NCI-H1048 (cell line): ENCODE measurements at places on chromosomes 4 and X.

GRCh38 chr4:22410645-22411247, 105.1 kb downstream of the ADGRA3 start:
- DNase-seq, result no peak

- DNase-seq, result no peak
Observed at GRCh38 chr4:112637552-112637866, 566 bp downstream of the LARP7 start.

DNA sequence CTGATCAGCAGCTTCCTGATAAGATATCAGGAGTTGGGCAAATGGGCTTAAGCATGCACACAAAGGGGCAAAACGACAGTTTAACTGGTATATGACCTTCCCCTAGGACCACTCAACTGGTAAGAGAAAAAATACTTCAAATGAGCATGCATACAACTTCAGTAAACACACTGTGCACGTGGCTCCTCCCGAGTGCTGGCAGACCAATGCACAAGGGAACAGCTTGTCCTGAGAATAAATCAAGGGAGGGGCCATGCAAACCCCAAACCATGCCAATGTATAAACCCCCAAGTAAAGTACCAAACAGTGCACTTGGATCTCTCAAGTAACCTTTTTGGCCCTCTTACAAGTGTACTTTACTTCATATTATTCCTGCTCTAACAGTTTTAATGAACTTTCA, 293.3 kb upstream of the TBX22 start:
- no peak for DNase-seq

DNA sequence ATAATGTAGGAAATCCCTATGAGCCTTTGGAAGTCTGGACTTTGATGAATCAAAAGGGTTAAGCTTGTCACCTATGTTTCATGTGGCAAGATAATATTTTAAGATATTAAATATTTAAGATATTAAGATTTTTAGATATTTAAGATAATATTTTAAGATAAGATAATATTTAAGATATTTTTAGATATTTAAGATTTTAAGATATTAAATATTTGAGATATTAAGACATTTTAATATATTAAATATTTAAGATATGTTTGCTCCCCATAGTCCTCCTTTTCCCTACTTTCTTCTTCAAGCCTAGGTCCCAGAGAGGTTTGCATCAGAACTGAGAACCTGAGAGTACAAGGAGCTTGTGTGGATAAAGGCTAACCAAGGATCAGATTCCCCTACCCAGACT, 478.4 kb upstream of the IGFBP7 start:
- DNase-seq, result no peak

GRCh38 chrX:11269006-11269405, 24.2 kb upstream of the AMELX start:
- no peak for DNase-seq

DNA sequence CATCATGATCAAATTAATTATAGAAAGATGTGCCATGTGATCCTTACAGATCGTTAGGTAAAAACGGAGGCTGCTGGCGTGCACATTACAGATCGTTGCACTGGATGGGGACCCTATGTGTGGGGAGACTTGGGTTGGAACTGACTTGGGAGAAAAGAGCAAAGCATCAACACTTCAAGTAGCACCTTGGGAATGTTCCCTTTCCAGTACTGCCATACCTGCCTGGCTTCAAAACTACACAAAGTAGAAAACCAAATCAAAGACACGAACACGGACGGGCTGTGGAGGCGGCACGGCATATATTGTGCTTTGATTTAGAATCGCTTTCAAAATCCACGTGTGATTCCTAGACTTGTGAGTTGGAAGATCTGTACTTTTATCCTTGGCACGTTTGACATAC, 898 bp downstream of the CMC4 start:
- DNase-seq, result no peak

DNA sequence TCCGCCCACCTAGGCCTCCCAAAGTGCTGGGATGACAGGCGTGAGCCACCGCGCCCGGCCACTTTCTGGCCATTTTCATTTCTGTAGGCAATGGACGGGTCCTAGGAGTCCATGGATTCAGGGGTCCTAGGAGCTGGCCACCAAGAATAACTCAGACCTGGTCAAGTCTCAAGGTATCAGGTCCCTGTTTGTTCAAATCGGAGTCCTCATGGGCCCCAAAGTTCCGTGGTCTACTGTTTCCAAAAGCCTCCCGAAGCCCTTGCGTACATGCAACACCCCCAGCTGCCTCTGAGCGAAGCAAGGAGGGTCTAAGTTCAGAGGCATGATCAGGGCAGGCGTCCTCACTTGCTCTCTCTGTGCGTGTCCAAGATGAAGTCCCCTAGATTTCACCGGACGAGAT, 30.1 kb downstream of the P2RY8 start:
- no peak for DNase-seq

GRCh38 chr4:150297861-150298474, 219.7 kb downstream of the DCLK2 start:
- DNase-seq, result no peak

DNA sequence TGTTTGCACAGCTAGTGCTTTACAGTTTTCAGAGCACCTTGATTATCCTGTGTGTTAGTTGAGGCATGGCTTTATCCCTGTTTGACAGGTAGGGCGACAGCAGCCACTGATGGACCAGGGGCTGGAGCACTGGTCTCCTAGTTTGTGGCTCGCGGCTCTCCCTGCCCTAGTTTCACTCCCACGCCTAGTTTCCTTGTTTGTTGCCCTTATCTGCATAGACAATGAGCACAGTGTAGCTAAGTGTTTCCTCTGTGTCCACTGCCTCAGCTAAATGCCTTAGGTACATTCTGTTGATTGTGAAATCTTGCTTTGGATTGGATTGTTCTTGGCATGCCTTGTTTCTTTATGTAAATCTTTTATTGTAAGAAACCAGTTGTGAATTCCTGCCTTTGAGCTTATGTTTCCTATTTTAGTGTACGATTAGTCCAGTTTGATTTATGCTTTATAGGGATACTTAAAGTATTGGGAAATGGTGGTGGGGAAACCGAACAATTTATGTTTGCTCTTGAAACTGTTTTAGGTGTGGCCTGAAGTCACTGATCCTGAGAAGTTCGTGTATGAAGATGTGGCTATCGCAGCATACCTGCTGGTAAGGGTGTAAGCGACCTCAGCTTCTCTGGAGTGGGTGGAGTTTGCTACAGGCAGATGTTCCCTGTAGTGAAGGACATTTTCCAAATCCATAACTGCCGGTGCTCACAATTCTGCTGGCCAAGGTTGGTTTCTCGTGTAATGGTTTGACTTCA, 11.0 kb downstream of the TRMT44 start:
- no peak for DNase-seq

- no peak for DNase-seq
Observed at GRCh38 chrX:2629316-2630007, 61.6 kb upstream of the CD99 start.

- DNase-seq, result no peak
Observed at GRCh38 chr4:89847571-89848325, 10.8 kb upstream of the SNCA start.

GRCh38 chrX:148284056-148284455, 216.4 kb upstream of the AFF2 start:
- no peak for DNase-seq

DNA sequence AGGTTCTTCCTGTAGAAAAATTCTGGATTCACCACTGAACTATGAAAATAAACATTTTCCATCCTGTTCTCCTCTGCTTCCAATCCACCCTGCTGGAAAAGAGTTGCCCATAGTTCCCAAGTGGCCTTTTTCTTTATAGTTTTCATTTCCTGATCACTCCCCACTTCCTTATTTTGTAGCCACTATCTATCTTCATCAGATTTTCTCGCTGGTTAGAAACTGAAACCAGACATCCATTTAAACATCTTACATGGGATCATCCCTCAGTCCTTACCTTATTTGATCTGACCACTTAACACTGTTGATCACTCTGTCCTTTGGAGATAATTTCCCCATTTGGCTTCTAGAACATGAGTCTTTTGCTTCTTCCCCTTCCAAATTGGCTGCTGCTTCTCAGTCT, 42.2 kb upstream of the SCOC start:
- no peak for DNase-seq

DNA sequence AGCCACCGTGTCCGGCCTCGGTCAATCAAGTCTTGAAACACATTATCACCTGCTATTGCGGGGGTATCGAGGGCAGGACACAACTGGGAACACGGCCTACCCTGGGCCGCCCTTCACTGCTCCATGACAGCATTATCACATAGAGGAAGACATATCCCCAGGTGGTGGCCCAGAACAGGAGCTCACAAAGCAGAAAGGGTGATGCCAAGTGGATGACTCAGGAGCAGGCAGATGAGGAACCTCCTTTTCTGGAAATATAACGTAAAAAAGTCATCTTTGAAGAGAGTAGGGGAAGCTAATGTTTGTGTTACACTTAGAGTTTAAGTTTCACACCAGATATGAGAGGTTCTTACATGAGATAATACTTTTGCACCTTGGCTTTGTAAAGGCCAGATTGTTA, 5.3 kb upstream of the SUPT20HL1 start:
- DNase-seq, result no peak

GRCh38 chr4:87910795-87911194, 64.7 kb upstream of the SPP1 start:
- no peak for DNase-seq

GRCh38 chrX:153926552-153926857, 441 bp upstream of the ARHGAP4 start:
- DNase-seq, result no peak

GRCh38 chr4:147825451-147826287, 93.8 kb downstream of the ARHGAP10 start:
- DNase-seq, result no peak

DNA sequence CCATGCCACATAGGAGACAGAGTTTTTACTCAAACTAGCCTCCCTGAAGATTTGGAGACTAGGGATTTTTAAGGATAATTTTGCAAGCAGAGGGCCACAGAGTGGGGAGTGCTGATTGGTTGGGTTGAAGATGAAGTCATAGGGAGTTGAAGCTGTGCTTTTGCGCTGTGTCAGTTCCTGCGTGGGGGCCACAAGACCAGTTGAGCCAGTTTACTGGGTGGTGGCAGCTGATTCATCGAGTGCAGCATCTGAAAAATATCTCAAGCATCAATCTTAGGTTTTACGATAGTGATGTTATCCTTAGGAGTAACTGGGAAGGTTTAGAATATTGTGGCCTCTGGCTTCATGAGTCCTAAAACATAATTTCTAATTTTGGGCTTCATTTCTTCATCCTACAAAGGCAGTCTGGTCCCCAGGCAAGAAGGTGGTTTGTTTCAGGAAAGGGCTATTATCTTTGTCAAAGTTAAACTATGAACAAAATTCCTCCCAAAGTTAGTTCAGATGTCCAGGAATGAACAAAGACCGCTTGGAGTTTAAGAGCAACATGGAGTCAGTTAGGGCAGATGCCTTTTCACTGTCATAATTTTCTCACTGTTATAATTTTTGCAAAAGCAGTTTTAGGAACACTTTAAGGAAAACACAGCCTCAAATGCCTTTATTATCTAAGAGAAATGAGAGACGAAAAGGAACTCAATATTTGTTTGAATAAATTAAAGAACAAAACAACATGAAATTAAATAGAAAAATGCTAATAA, 960.8 kb upstream of the PRKX start:
- DNase-seq, result no peak

DNA sequence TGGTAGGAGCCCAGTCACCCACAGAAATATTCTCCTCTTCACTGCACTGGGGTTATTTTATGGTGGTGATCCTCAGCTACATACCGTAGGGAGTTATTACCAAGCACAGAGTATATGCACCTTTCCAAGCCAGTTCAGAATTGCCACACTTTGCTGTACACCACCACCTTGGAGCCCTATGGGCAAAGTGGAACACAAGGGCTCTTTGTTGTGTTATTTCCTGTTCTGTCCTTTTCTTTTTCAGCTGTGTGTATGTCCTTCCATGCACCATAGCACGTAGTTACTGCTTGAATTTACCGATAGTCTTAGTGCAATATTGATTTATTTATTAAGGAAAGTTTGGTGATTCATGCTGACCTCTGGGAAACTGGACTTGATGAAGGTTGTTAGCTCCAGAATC, 8.3 kb downstream of the RNF128 start:
- no peak for DNase-seq

DNA sequence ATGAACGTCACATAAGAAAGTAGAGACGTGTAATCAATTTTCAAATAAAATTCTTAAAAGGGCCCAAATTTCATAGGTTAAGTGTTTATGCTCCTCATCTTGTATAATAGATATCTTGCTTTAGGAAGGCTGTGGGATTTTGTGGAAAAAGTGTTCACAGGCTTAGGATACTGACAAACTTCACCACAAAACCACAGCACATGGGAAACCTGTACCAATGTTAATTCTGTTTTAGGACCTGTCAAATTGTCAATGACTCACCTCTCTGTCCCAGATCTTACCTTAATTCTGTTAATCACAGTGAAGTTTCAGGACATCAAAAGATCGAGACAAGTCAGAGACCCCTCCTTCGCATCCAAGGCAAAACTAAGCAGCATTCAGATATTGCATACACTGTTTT, 24.2 kb downstream of the FGFBP1 start:
- DNase-seq, result no peak

- no peak for DNase-seq
Observed at GRCh38 chrX:11367609-11368430, 74.6 kb downstream of the AMELX start.

DNA sequence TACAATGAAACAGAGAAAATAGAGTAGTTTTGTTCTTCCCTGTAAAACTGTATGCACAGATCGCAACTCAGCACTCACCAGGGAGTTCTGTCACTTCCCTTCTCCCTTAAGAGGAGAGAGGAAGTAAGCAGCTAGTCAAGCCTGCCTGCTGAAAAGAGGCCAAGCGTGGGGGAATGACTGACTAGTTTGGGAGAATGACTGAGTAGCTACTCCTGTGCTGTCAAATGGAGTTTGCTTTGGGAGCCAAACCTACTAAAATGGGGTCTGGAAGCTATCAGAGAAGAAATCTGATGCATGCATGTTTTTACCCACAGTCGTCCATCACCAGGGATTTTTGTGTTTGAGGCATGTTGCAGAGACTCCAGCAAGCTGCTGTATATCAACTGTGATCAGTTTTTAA, 54.6 kb upstream of the LHFPL1 start:
- DNase-seq, result no peak

GRCh38 chr4:156656896-156657295, 314.7 kb downstream of the PDGFC start:
- no peak for DNase-seq

GRCh38 chrX:150849996-150850720, 48.3 kb downstream of the CD99L2 start:
- DNase-seq, result no peak
